Neural cell (in vitro differentiated cells): ENCODE measurements at places on chromosomes 11 and 22. TPM values are rescaled to one million over a fixed set of nuclear protein-coding genes. Genes with fewer than 3 reads are reported as not detected.

OR51F1 gene
- polyA plus RNA-seq = not detected in 2 replicates

BRMS1 gene
- polyA plus RNA-seq = 78.3 and 108 TPM in 2 replicates

PSMC3 gene
- polyA plus RNA-seq = 157 and 172 TPM in 2 replicates

CDC42BPG gene
- 0.26 TPM in 1 of 2 replicates, not detected in the other for polyA plus RNA-seq

PDGFB gene
- 0.08 and 0.61 TPM in 2 replicates for polyA plus RNA-seq

CNTF gene
- polyA plus RNA-seq = 2.3 and 3.6 TPM in 2 replicates

APOL1 gene
- polyA plus RNA-seq = not detected in 2 replicates

SPI1 gene
- not detected in 2 replicates for polyA plus RNA-seq

APOBEC3G gene
- not detected in 2 replicates for polyA plus RNA-seq

RFPL1 gene
- not detected in 2 replicates for polyA plus RNA-seq

MAP6 gene
- 178 and 200 TPM in 2 replicates for polyA plus RNA-seq
